NB4 (cell line): ENCODE measurements at places on chromosomes 4 and X.

GRCh38 chr4:123449780-123450179 is 53.2 kb downstream of the SPRY1 start:
- peak; percentile 62 for DNase-seq

DNA sequence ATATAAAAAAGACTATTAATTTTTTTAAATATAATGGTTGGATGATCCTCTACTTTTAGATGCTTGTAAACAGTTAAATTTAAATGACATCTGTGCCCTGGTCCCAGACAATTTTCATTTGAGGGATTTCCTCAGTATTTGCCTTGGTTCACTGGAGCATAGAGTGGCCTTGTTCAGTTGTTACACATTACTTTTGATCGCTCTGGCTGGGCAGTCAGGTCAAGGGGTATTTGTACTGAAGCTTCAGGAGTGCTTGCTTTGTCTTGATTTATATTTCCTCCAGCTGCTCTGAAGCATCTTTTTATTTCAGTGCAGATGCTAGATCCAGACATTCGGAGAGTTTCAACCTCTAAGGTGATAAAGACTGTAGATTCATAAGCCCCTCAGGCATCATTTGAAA is 50.0 kb downstream of the COMMD8 start:
- no peak for DNase-seq

GRCh38 chr4:66055999-66056398 is 385.7 kb upstream of the EPHA5 start:
- no peak for DNase-seq

DNA sequence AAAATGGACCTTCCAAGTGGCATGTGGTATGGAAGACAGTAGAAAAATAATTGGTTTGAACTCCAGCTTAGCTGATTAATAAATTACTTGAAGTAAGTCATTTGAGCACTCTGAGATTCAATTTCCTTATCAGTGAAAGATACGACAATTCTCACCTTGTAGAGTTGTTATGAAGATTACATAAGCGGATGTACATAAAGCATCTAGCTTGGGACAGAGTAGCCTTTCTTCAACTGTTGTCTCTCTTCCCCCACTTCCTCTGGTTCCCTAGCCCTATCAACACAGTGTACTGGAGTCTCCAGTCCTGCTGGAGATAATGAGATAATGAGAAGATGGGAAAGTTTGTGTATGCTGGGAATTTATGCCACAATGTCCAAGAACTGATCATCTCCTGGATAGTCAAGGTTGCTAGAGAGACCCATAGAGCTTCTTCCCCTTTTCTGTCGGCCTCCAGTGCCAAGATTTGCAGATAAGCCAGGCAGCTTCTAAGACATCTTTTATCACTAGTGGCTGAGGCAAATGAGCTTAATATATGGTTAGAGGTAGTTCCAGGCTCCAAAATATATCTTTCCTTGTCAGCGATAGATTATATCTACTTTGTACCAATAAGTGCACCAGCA is 33.9 kb downstream of the VSIG4 start:
- DNase-seq, result peak; percentile 75

DNA sequence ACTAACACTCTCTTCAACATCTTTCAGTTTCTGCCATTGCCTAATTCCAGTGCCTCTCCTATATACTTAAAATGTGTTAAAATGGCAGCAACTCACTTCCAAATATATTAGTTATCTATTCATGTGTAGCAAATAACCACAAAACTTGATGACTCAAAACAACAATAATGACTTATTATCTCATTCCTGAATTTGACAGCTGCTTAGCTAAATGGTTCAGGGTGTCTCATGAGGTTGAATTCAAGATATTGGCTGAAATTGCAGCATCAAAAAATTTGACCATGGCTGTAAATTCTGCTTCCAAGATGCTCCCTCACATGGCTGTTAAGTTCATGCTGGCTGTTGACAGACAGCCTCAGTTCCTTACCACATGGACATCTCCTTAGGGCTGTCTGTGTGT is 25.3 kb downstream of the PITX2 start:
- DNase-seq, result no peak

GRCh38 chr4:128298146-128298758 is 10.6 kb upstream of the PGRMC2 start:
- DNase-seq, result no peak

DNA sequence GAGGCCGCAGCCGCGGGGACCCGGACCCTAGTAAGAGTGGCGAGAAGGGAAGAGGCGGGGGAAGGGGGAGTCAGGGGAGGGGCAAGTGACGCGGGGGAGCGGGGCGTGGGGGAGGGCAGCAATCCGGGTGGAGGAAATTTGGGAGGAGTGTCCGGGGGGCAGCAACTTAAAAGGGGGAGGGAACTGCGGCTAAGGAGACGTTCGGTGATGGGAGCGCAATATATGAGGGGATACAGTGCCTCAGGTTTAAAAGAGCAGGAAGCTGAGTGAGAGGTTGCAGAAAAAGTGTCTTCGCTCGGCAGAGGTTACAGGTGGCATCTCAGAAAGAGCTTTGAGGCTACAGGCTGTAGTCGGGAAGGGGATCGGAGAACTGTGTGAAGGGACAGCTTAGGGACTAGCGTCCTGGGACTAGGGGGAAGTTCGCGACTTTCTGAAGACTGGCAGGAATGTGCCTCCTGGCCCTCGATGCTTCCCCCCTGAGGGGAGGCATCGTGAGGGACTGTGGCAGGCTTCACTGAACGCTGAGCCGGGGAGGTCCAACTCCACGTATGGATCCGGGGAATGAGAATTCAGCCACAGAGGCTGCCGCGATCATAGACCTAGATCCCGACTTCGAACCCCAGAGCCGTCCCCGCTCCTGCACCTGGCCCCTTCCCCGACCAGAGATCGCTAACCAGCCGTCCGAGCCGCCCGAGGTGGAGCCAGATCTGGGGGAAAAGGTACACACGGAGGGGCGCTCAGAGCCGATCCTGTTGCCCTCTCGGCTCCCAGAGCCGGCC is 519 bp downstream of the FOXO4 start:
- peak; percentile 78 for DNase-seq

GRCh38 chr4:181162676-181163075 is 1080.5 kb upstream of the TENM3 start:
- DNase-seq, result no peak

GRCh38 chrX:119686087-119686691 is 6.8 kb downstream of the SEPTIN6 start:
- peak; percentile 54 for DNase-seq

DNA sequence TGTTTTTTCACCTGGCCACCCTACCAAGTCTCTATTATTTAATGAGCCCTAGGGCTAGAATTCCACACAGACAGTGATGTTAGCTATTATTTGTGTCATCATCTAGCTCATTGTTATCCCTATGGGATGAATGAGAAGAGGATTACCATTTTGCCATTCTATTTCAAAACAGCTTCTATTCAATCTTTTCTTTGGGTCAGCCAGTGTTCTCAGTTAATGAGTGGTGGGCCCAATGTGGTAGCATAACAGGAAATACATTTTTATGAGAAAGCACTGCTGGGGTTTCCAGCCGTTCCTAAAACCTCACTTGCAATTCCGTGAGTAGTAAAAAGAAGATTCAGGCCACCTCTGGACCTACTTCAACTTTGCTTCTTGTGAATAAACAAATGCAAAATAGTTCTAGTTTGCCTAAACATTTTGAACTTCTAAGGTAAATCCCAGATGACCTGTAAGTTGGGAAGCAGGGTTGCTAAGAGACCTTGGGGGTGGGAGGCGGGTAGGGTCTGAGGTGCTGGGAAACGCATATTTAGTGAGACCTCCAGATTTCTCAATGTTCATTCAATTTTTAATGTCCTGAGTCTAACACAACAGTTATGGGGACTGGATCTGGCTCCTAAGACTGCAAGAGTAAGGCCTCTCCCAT is 24.8 kb upstream of the CYP2U1 start:
- DNase-seq, result no peak

- peak; percentile 83 for DNase-seq
Measured at GRCh38 chrX:12949927-12950656, 24.8 kb upstream of the TMSB4X start.

DNA sequence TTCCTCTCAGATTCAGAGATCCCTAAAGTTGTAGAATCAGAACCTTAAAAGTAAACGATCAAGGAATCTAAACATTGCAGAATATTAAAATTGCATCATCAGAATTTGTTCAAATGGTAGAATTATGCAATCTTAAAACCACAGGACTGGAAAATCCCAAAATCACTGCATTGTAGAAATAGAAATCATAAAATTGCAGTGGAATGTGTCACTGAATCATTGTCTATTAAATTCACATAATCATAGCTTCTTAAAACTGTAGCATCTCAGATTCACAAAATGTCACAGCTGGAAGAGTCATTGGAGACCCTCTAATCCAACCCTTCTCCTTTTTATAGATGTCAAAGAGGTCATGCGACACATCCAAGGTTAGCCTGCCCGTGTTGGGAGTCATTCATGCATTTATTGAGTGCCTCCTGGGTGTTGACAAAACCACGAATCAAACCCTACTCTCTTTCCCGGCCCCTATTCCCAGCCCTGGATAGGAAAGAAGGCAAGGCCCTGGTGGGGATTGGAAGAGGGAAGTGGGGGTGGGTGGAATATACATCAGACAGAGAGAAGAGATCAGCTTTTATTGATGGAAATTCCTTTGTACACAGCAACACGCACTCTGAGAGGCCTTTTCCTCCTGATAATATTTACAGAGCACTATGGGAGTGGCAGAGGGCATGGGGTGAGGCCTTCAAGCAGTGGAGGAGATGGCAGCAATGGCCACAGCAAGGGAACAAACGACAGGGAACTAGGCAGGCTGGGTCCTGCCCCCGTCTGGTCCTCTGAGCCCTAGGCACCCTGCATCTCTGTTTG is 15.4 kb downstream of the IQSEC2 start:
- DNase-seq, result no peak

- no peak for DNase-seq
Measured at GRCh38 chr4:176320976-176321361, 1.2 kb downstream of the SPCS3 start.

DNA sequence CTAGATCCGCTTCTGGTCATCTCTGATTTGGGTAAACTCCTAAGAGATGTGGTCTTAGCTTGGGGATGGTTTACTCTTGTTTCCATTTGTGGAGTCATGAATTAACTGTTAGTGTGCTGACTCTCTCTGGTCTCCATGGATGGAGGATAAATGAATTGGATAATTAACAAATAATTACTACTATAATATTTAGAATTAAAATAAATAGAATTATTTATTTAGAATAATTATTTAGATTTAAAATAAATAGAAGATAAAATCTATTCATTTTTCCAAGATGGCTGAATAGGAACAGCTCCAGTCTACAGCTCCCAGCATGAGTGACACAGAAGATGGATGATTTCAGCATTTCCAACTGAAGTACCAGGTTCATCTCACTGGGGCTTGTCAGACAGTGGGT is 1587.4 kb upstream of the AGA start:
- DNase-seq, result no peak

GRCh38 chrX:71958281-71958675 is 47.6 kb downstream of the NHSL2 start:
- DNase-seq, result no peak

DNA sequence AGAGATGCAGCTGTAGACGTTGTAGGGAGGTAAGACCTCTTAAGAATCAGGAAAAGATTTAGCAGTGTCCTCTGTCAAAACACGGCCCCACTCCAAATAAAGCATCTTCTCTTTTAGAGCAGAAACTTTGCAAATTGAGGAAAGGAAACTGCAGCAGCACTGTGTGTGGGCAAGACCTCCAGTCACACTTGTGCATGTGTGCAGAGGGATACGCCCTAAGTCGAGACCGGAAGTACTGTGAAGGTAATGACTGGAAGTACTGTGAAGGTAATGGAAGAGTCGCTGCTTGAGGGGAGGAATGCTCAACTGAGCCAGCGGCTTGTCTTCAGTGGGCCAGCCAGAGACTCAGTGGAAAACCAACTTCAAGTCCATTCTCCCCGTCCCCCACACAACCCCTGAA is 46.5 kb downstream of the EGF start:
- no peak for DNase-seq

DNA sequence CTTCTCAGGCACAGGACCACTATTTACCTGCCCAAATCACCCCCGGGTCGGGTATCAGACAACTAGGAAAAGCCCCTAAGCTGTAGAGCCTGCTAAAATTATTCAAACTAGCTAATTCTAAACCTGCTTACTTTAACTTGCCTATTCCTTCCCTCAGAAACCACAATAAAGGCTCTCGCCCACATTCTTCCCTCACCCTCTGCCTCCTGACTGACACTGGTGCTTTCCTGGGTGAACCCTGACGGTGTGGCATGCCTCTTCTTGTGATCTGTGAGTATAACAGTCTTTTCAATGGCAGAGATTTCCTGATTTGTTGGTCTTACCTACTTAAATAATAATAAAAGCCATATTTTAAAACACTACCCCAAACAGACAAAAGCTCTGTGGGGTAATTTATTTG is 242.1 kb upstream of the ZCCHC13 start:
- no peak for DNase-seq

DNA sequence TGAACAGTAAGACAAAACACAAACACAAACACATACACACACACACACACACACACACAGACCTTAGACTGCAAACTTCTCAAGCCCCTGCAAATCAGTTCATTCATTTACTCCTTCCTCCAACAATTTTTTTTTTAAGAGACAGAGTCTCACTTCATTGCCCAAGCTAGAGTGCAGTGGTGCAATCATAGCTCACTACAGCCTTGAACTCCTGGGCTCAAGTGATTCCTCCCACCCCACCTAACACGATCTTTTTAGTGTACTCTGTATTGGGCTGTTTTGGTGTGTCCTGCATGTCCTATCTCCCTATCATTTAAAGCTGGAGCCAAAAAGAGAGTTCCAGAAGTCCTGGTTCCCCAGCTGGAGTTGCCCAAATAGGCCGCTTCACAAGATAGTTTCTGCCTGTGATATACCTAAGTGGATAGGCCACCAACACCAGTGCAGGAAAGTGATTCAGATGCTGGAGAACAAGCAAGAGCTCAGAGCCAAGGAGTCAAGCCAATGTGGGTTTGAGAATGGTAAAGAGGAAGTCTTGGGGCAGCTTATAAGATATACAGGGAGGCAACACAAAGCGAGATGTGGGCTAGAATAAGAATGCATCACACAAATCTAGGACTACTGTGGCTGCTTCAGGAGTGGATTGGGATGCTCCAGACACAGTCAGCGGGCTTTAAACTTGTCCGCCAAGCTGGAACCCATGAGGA is 85.4 kb upstream of the RAPGEF2 start:
- peak; percentile 15 for DNase-seq

DNA sequence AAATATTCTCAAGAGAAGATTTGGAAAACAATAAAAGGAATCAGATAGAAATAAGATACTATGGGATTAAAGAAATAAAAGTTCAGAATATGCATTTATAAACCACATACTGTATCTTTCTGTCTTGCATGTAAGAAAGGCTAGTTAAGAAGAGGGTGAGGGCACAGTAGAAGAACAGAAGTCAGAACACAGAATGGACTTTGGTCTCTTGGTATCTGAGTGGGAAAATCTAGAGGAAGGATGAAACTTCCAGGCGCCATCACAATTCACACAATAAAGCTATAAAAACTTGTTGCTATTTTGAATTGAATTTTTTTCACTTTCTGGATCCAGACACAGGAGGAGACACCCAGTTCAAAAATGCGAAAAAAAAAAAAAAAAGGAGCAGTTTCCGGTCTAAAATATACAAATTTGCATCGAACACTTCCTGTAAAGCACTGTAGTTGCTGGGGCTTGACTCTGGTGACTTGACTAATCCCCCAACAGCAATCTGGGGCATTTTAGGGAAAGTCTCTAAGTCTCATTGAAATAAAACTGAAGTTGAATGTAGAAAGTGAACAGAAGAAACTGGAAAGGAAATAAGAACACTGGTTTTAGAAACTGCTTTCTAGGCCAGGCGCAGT is 8.1 kb upstream of the NAAA start:
- no peak for DNase-seq

- DNase-seq, result no peak
Measured at GRCh38 chr4:78061939-78062570, 4.9 kb downstream of the FRAS1 start.

GRCh38 chr4:37889849-37890800 is 759 bp upstream of the TBC1D1 start:
- DNase-seq, result no peak

- DNase-seq, result no peak
Measured at GRCh38 chrX:95505721-95506120, 1178.9 kb upstream of the DIAPH2 start.
